ENCODE measurements at places on chromosomes 6 and 20.

DNA sequence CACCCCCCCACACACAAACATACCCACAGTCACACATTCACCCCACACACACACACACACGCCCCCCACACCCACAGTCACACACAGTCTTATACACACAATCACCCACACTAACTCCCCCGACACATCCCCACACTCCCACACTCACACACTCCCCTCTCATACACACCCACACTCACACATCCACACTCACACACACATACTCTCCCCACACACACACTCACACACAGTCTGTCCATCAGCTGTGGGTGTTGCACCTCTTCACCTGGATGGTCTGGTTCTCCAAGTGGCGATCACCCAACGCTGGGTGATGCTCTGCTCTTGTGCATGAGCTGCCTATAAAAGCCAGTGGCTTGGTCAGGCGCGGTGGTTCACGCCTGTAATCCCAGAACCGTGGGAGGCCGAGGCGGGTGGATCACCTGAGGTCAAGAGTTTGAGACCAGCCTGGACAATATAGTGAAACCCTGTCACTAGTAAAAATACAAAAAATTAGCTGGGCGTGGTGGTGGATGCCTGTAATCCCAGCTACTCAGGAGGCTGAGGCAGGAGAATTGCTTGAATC lies 158.9 kb downstream of the SMOC2 start:
- no peak for DNase-seq

DNA sequence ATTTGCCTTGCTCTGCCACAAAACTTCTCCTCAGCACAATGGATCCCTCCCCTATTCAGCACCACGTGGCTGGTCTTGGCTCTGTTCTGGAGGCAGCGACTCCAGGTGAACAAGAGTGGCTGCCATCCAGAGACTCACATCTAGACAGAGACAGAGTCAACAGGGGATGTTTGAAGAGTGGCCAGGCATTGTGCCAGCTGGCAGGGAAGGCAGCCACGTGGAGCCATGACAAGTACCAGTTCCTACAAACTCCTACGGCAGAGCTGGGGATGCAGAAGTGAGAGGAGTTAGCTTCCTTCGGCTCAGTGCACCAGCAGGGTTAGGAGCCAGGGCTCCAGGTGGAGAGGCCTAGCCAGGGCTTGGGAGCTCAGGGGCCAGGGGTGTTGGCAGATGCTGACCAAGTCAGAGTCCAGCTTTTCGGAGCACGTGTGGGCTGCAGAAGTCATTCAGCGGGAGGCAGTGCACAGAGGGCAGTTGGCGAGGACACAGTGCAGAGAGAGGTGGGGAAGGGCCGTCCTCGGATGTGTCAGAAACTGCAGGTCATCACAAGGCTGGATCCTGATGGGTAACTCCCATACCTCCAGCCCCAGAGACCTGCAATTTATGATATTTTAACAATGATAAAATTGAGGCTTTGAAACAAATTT lies 171.7 kb upstream of the PDE10A start:
- DNase-seq: no peak

DNA sequence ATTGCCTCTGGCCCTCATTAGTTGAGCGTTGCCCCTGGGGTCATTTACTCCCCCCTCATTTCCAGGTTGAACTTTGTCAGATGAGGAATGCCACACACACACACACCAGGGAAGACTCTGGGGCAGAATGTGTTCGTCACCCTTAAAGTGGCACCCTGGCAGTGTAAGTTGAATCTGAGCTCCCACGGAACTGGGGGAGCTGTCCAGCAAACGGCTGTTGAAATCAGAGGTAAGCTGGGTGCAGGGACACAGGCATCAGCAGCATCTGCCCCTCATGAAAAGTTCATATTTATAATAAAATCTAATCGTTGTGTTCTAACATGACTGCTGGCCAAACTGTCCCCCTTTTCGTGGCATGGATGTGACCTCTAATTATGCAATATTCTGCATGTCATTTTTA lies 4.3 kb upstream of the MC3R start:
- DNase-seq: no peak

DNA sequence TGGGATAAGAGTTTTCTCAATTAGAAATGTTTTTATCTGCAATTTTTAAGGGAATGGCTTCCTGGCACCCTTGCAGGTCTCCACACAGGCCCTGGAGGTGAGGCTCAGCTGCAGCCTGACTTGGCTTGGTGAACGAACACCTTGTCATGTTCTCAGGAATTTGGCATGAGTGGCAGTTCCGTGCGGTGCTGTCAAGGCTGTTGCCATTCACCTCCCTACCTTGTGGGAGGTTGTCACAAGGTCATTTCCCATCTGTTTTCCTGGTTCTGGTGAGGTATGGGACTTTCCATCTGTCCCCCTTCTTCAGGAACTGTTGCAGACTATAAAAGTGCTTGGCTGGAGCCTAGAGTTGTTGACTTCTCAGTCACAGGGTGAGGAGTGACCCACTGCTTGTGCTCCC lies 82.9 kb downstream of the ELOVL4 start:
- DNase-seq: no peak

DNA sequence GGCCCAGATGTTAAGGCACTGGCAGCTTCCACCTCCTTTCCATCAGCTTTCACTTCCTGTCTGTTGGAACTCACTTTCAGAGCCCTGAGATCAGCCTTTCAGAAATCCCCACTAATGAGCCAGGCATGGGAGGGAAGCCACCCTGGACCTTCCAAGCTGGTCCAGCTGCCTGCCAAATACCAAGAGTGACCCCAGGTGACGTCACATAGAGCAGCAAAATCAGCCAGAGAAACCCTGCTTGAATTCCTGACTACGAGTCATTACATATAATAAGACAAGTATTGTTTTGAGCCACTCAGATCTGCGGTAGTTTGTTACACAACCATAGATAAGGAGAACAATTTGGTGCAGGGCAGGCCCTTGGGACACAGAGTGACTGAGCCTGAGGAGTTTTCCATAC lies 556.0 kb upstream of the JAG1 start:
- DNase-seq: no peak

DNA sequence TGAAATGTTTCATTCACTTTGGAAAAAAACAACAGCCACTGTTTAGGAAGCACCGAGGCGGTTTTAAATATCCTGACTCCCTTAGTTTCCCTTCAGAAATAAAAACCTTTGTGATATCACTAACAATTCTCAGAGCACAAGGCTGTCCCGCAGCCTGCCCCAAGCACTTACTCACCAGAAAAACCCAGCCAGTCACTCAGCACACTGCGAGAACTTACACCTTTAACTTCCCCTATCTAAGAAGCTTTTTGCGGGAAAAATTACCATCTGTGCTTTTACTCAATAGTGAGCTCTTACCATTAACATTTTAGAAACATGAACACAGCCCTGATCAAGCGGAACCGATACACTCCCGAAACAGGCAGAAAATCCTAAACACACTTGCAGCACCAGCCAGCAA lies 9.3 kb downstream of the ZBTB46 start:
- DNase-seq: no peak

DNA sequence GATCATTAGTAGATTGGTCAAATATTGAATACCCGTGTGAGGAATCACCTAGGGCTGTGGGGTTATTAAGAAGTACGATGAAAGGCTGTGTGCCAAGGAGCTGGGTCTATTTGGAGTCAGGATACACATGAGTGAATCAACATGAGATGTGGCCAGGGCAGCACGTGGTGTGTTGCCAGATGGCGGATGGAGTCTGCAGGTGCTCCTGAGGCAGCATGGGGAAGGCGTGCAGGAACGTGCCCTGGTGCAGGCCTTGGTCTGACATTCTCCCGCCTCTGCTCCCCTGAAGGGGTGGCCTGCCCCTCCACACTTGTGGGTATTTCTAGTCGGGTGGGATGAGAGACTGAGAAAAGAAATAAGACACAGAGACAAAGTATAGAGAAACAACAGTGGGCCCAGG lies 39.0 kb upstream of the SLC22A1 start:
- no peak for DNase-seq

- no peak for DNase-seq
These were observed 165.4 kb downstream of the GRM4 start for GRCh38 chr6:33980176-33981175.

DNA sequence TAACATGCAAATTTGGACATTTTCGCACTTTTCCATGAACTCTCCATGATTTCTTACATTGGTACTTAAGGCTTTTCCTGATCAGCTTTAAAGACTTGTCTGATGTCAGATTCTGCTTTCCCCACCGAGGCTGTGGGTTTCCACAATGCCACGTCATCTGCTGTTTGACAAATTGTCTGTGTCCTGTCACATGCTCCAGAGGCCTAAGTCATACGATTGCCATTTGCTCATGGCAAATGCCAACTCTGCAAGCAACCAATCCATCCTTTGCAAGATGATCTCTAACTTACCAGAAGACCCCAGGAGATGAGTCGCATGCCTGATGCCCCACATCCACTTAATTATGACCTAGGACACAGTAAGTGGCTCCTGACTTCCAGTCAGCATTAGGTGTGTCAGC lies 556.5 kb downstream of the BMP2 start:
- DNase-seq: no peak

- DNase-seq: no peak
These were observed 33.5 kb downstream of the FAM8A1 start for GRCh38 chr6:17633465-17634188.

DNA sequence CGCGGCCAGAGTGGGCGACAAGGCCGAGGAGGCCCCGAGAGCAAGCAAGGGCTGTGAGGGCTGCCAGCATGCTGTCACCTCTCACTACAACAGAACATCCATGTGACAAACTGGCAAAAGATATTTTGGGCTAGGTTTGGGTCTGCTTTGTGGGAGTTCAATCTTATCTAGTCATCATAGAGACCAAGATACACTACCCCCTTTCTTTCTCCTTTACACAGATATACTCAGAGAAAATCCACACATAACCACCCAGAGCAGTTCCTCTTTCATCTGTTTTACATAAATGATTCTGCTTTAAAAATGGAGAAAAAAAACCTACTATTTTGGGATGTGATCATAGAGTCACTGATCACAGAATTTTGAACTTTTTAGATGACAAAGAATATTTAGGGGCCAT lies 16.8 kb downstream of the SOX4 start:
- no peak for DNase-seq

DNA sequence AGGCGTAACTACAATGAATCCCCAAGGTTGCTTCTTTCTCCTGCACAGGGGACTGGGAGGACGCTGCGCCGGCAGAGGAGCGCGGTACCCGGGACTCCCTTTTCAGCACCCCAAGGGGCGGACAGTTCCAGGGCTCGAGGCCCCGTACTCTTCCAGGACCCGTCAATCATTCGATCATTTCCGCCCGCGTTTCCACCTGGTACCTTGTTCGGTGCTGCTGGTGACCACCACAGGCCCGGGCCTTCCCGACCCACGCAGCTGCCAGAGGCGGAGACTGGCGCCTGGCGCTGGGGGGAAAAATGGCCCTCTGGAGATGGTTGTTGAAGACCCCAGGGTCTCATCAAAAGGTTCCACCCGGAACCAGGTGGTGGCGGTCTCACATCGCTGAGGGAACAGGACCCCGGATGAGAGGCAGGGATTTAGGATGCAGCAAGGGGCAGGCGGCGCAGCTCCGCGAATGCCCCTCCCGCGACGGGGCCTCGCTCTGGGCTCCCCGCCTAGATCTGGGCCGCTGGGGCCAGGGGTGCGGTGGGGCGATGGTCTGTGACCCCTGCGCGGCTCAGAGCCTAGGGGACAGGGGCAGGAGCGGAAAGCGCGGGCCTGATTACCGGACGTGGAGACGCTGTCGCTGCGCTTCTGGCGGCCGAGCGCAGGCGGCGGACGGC lies 744 bp downstream of the VSX1 start:
- DNase-seq: no peak

- DNase-seq: no peak
These were observed 544.6 kb upstream of the BTBD3 start for GRCh38 chr20:11372876-11373790.

DNA sequence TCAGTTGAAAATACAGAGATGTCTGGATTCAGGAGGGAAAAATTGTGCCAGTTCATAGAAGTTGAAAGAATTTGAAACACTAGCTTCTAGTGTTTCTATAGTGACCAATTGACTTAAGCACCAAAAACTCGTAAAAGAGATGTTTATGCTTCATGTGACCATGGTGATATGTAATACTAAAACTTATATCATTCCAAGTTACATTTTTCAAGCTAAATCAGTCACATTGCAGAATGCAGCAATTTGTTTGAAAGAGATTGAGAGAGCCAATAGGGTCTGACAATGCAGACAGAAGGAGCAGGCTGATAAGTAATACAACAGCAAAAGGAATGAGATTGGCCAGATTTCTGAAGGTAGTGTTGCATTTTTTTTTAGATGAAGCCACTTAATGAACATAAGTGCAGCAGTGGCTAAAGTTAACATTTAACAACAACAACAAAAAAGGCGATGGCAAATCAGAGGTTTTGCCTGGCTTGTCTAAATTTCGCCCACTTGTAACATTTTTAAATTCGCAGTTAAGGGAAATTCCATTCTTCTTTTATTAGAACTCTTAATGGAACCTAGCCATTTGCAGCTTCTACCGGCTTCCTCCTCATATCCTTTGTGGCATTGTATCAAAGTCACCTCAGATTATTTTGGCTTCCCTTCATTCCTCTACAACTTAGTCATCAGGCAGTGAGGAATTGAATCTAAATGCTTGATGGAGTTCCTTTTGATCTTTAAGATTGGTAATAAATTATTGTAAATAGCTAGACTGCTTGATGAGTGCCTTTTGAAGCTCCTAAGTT lies 484.0 kb upstream of the SOX4 start:
- no peak for DNase-seq

GRCh38 chr20:36082315-36082915 lies 72.1 kb upstream of the EPB41L1 start:
- DNase-seq: no peak

- DNase-seq: no peak
These were observed 265.5 kb upstream of the EXOC2 start for GRCh38 chr6:958488-958887.

- DNase-seq: no peak
These were observed 6.3 kb downstream of the OR2A4 start for GRCh38 chr6:131694832-131695426.

DNA sequence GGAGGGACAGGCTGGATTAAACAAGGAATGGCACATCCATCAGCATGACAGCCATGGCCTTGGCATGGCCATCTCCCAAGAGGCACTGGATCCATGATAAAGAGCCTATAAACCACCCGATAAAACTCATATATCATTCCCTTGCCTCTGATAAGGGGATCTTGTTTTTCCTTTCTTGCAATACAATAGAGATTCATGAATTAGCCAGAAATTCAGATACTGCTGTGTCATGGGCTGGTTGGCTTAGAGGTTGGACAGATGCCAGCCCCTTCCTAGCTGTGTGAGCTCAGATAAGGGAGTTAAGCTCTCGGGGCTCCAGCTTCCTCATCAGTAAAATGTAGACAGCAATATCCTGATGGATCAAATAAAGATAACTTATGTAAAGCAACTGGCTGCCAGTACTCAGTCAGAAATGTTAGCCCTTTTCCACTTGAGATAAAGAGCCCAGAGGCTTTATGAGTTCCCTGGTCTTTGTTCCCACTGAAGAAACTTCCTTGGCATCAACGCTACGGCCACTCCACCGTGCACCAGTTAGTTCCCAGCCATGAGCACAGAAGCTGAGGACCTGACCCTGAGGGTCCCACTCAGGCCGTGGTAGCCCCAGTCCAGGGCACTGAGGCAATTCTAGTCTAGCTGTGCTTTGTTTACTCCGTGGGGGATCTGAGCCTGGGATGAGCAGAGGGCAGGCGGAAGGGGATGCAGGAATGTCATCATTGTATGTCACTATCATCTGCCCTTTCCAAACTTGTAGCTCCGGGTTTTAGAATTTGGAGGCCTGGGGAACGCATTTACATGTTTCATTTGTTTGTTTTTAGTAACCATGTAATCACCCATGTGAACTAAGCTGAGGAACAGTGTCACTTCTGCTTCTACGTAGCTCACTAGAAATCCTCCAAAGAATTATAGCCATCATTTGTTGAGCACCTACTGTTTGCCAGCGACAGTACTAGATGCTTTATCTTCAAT lies 67.2 kb upstream of the TBC1D7 start:
- no peak for DNase-seq

Data from stimulated activated CD8-positive, alpha-beta memory T cell treated with anti-CD3 and anti-CD28 coated beads, Interleukin-4, amount 100 ng/mL, for 4 hours (primary cell).